HCT116 (cell line): ENCODE measurements at places on chromosomes 11 and 22. TPM values are rescaled to one million over a fixed set of nuclear protein-coding genes. Genes with fewer than 3 reads are reported as not detected.

DNA sequence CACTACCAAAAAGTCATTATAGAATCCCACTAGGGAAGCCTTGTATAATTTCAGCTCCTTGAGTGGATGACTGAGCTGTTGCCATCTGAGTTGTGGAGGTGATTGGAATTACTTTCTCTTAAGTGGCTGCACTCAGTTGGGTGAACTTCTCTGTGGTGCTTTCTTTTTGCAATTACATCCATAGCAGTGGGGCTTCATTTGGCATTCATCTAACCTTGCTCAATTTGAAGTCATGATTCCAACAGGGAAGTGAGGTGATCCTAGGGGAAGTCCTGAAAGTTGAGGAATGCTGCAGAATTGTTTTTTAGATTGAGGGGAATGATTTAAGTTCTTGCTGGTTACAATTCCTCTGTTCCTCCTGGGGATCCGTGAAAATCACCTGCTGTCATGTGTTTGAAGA is 39.6 kb downstream of the ARHGAP42 start:
- no peak for DNase-seq

Gene ENTHD1
- total RNA-seq = not detected

Gene SPDYC
- total RNA-seq = 1.2 TPM

Gene OR8B8
- total RNA-seq = not detected

DNA sequence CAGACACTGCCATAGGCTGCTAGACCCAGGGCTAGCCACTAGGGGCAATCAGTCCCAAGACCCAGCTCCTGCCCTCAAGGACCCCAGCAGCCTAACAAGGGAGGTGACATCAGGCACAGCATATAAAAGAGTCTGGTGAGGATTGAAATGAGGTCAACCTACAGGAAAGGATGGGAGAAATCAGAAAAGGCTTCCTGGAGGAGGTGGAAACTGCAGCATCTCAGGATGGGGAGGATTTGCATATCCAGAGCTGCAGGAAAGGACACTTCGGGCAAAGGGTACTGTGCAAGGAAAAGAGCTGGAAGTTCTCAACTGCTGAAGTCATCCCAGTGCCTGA is 2.9 kb upstream of the ARFGAP2 start:
- DNase-seq = no peak

Gene FZD4
- 4.4 TPM for total RNA-seq

- DNase-seq = no peak
Observed at GRCh38 chr11:104792861-104793260, 105.4 kb downstream of the CASP12 start.

DNA sequence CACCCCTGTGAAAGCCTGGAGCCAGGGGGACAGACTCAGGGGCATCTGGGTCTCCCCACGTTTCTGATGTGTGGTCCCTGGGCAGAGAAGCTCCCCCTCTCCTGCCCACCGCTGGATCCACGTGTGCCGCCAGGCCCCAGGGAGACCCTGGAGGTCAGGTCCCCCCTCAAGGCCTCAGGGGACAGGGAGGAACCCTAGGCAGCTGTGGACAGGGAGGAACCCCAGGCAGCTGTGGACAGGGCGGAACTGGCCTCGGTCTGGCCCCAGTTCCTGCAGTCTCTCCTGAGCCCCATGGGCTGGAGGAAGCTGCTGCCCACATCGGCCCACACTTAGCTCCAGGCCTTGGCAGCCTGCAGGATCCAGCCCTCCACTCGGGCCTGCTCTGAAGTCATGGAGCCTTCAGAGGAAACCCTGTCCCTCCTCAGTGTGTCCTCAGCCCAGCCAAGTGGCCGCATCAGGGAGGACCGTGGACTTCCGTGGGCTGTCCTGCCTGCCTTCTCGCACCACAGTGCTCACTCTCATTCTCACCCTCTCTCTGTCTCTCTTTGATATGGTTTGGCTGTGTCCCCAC is 127.7 kb downstream of the BRD1 start:
- DNase-seq = no peak

- no peak for DNase-seq
Observed at GRCh38 chr11:134001088-134001487, 44.3 kb upstream of the IGSF9B start.

DNA sequence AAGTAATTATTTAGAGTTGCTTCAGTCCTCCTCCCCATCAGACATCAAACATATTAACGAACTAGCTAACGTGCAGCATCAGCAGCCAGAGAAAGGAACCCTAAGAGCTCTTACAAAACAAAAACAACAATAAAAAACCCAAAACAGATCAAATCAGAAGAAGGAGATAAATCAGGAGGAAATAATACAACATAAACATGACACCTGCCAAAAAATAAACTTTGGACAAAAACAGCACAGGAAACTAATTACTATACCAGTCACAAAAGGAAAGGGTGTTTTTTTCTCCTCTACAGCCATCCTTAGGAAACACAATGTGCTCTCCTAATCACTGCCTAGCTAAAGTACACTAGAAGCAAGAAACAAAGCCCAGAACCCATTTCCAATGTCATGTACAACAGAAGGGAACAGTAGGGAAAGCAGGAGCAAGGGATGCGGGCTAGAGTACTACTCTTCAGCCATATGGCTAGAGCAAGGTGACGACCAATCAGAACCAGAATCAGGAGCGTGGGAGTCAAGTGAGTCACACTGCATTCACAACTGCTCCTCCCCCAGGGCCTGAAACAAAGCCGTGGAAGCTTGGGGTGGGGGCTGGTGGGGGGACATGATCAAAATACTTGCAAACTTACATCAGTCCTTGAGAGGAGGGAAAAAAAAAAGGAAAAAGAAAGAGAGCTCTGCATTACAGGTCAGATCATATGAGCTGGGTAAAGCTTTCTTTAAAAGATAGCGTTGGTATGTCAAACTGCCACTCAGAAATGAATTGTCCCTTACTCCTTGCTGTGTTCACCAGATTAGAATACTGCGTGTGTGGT is 60.4 kb downstream of the LARGE2 start:
- DNase-seq = peak; percentile 13

DNA sequence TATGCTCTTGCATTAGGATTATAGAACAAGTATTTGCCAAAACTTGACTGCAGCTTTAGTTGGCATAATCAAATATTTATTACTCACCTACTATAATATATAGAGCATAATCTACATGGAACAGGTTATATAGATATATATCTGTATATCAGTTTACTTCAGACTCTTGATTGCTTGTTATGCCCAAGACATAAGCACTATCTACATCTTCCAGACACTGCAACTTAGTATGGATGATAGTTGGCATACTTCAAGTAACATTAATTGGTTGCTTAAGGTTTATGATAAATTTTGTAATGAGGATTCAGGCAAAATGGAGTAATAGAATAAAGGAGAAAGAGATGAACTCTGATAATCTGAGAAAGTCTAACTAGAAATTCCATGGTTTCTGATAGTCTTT is 1.0 kb downstream of the CCDC15 start:
- DNase-seq = no peak

DNA sequence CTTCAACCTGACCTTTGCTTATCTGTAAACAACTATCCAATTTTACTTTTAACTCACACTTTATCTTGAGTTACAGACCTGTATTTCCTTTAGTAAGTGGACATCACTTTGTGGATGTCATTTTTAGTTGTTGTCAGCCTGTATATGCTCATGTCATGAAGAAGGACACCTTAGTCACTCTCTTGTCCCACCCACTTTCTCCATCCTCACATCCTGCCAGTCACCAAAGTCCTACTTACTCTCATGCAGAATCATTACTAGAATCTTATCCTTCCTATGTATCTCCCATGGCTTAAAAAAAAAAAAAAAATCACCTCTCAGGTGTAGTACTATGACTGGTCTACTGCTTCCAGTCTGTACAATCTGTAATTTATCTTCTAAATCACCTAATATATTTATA is 43.3 kb downstream of the SESN3 start:
- no peak for DNase-seq

Gene BCO2
- 4.0 TPM for total RNA-seq
